HEK293T (cell line): ENCODE measurements at places on chromosomes 1 and 21.

DNA sequence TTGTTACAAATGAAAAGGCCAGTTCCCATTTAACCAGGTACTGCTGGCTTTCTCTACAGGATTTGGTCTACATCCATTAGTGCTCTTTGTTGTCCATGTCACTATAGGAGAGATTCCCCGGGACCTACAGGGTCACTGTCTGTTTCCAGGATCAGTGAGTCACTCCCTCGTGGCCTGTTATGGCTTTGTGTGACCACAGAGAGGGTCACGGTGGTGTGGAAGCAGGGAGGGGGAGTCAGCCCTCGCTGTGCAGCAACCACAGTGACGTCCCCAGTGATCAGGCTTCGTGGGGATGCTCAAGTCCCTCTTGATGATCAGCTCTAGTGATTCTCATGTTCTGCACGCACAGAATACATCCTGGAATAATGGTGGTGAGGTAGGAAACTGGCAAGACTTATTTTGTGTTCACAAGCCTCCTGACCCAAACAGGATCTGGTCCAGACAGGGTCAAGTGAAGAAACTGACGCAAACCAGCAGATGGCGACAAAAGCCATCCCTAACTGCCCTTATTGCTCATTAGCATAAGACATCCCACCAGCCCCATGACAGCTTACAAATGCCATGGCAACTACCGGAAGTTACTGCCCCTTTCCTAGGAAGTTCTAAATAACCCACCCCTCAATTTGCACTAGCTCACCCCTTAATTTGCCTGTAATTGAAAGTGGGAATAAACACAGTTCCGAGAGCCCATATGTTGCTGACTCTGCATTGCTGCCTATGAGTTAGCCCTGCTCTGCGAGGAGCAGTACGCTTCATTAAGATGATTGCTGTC, 98.5 kb downstream of the DISC1 start:
- peak; percentile 69 for DNase-seq

DNA sequence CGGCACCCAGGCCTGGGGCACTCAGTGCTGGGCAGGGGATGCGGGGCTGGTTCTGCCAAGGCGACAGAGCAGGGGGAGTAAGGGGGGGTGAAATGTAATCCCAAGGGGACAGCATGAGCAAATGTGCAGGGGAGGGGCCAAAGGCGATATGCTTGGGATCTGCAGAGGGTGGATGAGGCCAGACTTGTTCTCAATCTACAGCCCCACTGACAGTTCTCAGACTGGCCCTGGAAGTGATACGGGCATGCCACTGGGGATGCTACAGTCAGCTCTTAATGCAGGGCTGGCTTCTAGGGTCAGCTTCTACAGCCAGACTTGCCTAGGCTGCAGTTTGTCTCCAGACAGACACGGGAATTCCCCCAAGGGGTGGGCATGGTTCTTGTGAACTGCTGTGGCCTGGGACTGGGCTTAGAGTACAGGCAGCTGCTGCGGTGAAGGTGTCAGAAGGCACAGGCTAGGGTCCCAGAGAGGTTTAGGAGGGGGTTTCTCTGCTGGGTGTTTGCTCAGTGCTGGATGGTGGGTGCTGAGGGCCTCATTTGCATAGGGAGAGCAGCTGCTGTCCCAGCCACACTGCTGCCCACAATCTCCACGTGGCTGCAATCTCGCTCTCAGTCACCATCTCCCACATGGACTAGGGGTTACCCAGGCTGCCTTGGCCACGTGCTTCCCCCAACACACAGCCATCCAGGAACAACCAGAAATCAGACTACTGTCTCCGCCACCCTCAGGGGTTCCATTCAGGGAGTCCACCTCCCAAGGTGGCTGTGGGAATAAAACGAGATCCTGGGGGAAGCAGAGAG, 190.1 kb downstream of the HIVEP3 start:
- no peak for DNase-seq

DNA sequence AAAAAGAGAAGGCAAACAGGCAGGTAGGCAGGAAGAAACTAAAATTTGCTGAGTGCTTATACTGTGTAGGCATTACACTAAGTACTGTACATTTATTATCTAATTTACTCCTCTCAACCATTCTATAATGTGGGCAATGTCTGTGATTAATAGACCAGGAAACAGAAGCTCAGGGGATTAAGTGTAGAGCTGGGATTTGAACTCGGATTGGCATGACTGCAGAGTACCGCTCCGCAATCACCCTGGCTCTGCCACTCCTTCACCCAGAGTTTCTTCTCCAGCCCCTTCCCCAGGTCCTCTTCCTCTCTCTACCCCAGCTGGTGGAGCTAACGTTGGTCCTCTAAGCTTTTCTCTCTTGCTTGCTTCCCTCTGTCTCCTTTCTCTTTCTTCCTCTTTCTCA, 11.5 kb upstream of the S100A2 start:
- no peak for DNase-seq

GRCh38 chr1:199170711-199171110, 531.9 kb downstream of the PTPRC start:
- no peak for DNase-seq

DNA sequence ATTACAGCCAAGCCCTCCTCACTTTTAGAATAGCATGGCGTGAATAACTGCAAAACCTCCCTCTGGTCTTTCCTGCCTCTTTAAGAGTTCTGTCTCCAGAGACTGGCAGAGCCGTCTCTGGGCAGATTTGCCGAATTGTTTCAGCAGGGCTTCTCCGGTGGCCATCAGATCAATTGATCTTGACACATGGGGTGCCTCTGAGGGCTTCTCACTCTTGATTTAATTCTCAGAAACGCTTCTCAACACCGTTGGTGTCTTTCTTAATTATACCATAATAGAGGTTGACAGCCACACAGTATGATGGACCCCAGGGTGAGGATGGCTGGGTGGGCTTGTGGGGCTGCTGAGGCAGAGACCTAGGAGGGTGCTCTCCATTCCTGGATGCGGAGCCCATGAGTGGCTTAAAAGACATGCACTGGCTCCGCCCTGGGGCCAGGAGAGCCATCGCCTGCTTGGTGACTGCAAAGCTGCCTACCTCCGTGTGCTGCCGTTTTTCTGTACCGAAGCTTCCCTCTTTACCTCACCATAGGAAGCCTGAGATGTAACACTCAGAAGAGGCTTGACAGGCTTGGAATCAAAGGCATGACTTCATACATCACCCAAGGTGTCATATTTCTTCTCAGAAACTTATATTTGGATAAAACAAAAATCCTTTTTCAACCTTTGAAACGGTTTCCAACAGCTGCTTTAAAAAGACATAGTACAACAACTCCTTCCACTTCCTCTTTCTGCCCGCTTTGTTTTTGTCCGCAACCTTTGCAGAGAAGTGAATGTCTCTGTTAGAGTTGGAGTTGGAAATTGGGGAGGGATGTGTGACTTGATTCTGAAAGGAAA, 82.9 kb downstream of the GALNT2 start:
- no peak for DNase-seq

DNA sequence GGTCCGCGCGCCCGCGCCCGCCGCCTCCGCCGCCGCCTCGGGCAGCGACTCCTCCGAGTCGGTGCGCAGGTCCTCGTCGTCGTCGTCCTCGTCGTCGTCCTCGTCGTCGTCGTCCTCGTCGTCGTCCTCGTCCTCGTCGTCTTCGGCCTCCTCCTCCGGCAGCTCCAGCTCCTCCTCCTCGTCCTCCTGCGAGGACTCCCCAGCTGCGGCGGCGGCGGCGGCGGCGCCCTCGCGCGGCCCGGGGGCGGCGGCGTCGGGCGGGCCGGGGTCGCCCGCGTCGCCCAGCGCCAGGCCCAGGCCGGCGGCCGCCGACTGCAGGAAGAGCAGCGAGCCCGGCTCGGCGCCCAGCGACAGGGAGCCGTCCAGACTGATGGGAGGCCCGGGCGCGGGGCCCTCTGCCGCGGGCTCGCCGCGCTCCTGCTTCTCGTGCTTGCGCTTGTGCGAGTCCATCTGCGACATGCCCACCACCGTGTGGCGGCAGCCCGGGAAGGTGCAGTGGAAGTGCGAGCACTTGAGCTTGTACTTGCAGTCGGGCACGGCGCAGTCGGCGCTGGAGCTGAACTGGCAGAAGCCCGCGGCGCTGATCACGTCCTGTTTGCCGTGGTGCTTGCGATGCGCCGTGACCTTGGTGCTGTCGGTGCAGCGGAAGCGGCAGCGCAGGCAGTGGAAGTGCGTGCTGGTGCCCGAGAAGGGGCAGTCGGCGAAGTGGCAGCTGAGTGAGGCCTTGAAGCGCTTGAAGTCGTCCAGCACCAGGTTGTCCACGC, 157.3 kb downstream of the CASZ1 start:
- no peak for DNase-seq

- DNase-seq: no peak
Measured at GRCh38 chr1:71964188-71964587, 318.2 kb downstream of the NEGR1 start.

GRCh38 chr1:110618668-110619067, 12.5 kb upstream of the KCNA2 start:
- DNase-seq: no peak

DNA sequence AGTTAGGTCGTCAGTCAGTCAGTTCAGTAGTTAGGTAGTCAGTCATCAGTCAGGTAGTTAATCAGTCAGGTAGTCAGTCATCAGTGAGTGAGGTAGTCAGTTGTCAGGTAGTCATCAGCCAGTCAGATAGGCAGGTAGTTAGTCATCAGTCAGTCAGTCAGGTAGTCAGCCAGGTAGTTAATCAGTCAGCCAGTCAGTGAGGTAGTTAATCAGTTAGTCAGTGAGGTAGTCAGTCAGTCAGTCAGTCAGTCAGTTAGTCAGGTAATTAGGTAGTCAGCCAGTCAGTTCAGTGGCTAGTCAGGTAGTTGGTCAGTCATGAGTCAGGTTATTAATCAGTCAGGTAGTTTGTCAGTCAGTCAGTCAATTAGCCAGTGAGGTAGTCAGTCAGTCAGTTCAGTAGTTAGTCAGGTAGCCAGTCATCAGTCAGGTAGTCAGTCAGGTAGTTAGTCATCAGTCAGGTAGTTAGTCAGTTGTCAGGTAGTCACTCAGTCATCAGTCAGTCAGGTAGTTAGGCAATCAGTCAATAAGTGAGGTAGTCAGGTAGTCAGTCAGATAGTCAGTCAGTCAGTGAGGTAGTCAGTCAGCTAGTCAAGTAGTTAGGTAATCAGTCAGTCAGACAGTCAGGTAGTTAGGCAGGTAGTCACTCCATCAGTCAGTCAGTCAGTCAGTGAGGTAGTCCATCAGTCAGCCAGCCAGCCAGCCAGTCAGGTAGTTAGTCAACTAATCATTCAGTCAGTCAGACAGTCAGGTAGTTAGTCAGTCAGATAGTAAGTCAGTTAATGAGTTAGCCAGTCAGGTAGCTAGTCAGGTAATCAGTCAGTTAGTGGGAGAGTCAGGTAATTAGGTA, 16.2 kb downstream of the KRTAP10-1 start:
- DNase-seq: no peak
